ENCODE measurements at places on chromosomes 4 and X. TPM values are rescaled to one million over a fixed set of nuclear protein-coding genes. Genes with fewer than 3 reads are reported as not detected.

- H3K36me3 ChIP-seq = no peaks in the 10 kb centered on the region
- no peak overlapping the region for H3K27ac ChIP-seq
- DNase-seq = no peak
- H3K27me3 ChIP-seq = peaks cover 4% of the 10 kb centered on the region
- H3K4me3 ChIP-seq = no peak overlapping the region
Observed at GRCh38 chrX:153520287-153520917, 3.0 kb downstream of the ATP2B3 start.

GRCh38 chr4:153402366-153402765 is 57.9 kb downstream of the MND1 start:
- H3K4me1 ChIP-seq = no peaks in the 10 kb centered on the region
- no peak overlapping the region for H3K27ac ChIP-seq
- no peaks in the 10 kb centered on the region for H3K27me3 ChIP-seq
- no peak for DNase-seq
- no peak overlapping the region for H3K4me3 ChIP-seq
- H3K36me3 ChIP-seq = no peaks in the 10 kb centered on the region

DNA sequence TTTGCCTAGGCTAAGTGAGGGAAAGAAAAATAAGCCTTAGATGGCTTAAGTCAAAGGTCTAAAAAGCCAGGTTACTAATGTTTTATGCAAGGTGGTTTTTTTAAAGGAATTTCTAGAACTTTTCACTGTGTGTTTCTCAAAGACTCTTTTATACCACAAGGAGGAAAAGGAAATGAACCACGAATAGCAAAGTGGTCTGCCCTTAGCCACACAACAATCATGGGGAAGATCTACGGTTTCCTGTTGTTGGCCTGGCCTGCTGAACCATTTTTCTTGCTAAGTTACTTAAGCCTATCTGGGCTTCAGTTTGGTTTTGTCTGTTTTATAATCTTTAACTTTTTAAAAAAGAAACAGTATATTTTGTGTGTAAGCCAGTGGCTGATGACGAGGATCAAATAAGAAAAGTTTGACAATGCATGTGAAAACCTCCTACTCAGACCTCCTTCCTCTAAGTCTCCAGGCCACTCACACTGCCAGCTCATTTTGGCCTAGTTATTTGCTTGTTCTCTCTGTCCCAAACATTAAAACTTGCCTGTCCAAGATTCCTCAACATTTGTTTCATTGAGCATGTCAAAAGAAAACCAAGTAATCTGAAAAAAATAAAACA is 56.7 kb upstream of the COL25A1 start:
- no peak overlapping the region for H3K4me3 ChIP-seq
- H3K4me1 ChIP-seq = no peaks in the 10 kb centered on the region
- no peak overlapping the region for H3K27ac ChIP-seq
- no peak for DNase-seq
- no peaks in the 10 kb centered on the region for H3K36me3 ChIP-seq
- H3K27me3 ChIP-seq = no peaks in the 10 kb centered on the region

HTN1 gene
- total RNA-seq = not detected

RIPPLY1 gene
- not detected for total RNA-seq

HNRNPDL gene
- total RNA-seq = 132 TPM

GRCh38 chr4:106583567-106583966 is 215.0 kb upstream of the GIMD1 start:
- H3K36me3 ChIP-seq = no peaks in the 10 kb centered on the region
- H3K4me3 ChIP-seq = no peak overlapping the region
- no peaks in the 10 kb centered on the region for H3K27me3 ChIP-seq
- no peak for DNase-seq
- no peak overlapping the region for H3K27ac ChIP-seq

Measured in esophagus squamous epithelium (tissue), 5 donors.